ENCODE measurements at places on chromosomes 3 and 15. TPM values are rescaled to one million over a fixed set of nuclear protein-coding genes. Genes with fewer than 3 reads are reported as not detected.

CLDN16 gene
- not detected for total RNA-seq

MITF gene
- total RNA-seq: 9.8 TPM

ATP2C1 gene
- 36.4 TPM for total RNA-seq

HHLA2 gene
- total RNA-seq: 0.08 TPM
